ENCODE measurements at places on chromosomes 7 and 10.
A peak's percentile ranks its signal among the peaks of the same experiment; 100 is the strongest.

GRCh38 chr7:16223963-16224707 is 197.2 kb downstream of the CRPPA start:
- DNase-seq, result no peak

DNA sequence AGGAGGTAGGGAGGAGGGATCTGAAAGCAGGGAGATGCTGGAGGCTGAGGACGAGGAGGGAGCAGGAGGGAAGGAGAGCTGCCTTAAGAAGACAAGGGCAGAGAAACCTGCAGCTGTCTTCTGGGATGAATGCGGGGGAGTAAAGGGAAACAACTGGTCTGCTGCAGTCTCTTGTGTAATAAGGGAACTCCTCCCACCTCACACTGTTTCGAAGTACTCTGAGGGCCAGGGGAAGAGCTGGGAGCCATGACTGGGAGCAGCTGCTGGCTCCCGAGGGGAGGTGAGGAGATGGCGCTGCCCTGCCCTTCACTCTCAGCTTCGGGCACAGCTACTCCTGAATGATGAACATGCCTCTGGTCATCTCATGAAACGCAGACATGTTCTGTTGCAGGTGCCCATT is 65.1 kb downstream of the CLEC2L start:
- no peak for DNase-seq

DNA sequence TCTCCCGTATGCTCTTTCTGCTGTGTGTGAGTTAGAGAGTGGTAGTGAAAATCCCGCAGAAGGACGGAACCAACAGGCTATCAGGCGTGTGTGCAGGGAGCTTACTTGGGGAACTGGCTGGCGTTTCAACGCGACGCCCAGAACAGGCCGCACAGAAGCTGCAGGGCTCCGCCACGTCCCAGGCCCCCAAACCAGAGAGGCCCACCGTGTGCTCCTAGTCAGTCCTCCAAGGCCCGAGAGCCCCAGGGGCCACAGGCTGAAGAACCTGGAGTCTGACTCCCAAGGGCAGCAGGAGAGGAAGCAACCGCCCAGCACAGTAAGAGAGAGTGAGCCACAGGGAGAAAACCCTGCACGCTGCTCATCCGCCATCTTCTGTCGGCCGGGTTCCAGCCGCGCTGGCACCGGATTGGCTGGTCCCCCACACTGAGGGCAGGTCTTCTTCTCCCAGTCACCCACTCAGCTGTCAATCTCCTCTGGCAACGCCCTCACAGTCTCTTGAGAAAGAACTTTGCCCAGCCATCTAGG is 730.6 kb upstream of the VSTM2A start:
- peak; percentile 97 for DNase-seq

DNA sequence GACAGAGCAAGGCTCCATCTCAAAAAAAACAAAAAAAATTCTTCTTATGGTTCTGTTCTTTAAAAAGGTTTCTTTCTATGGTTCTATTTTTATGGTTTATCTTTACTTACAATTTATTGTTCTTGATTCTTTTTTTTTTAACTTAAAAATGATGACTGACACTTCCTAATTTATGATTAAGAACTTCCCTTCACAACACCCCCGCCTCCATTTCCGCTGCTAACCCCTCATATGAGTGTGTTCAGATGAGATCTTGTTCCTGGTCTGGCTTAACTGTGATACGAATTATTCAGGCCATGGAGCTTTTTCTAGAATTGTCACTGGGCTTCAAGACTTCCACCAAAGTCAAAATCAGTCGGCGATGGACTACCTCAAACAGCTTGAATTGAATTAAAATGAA is 33.9 kb downstream of the PTER start:
- DNase-seq, result no peak

DNA sequence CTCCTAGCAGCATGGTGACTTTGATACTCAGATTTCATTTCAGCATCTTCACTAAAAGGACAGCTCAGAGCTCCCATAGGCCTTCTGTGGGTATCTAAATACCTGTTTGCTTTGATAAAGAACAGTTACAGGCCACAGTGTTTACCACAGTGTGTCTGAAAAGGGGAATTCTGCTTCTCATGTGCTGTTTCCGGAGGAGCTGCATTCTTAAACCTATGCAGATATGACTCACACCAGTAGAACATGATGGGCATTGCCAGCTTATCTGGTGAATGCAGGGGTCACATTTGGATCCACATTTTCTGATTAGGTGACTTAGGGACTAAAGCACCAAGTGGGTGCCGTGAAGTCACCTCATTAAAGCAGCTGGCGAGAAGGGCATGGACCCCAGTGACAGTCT is 52.6 kb downstream of the TRRAP start:
- no peak for DNase-seq

DNA sequence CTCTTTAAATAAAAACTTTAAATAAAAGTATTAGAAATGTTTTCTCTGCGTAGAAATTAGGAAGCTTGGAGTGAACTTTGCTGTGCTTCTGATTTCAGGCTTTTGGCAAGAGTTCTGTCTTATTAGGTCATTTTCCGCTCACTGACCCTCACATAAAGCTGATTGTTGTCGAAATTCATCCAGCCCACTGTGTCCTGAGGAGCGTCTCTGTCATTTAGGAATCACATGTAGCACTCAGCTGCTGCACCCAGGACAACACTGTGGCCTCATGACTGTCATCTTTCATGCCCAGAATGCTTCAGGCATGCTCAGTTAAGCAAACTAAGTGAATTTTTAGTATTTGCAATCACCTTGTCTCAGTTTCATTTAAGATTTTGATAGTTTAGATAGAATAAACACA is 57.8 kb upstream of the MSRB2 start:
- no peak for DNase-seq

DNA sequence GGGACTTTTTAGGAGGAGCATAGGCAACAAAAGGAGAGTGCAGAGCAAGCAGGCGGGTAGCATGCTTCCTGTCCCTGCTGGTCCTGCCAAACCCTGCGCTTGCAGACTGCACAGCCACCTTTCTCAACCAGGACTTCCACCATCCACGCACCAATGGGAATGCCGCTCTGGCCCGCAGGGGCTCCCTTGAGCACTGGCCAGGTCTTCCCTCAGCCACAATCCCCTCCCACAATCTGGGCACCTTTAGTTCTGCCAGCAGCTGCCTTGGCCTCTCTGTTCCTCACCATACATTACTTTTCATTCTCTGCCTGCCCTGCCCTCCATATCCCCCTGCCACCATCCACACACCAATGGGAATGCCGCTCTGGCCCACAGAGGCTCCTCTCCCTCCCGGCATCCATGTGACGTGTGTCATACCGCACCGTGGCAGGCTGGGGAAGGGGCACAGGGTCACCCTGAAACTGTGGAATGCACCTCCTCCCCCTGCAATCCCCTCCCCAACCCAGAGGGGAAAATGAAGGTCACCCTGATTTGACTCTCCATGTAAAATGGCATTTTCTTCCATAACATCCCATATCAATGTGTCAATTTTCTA is 97.3 kb upstream of the MACROH2A2 start:
- DNase-seq, result no peak

DNA sequence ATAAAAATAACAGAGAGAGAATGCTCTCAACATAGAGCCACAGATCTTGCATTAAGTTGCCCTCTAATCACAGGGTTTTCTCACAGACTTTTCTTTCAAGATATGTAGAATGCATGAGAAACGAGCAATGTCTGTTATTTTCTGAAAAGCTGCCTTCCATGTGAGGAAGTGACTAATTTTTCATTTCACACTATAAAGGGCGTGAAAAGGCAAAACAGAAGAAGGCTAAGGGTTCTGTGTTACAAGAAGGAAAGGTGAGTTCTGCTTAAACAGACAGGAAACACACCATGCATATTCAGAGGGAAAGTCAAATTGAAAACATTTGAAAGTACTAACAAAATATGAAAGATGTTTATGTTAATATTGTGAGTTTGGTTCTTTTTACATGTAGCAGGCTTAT is 189.2 kb downstream of the SEMA3D start:
- DNase-seq, result no peak

DNA sequence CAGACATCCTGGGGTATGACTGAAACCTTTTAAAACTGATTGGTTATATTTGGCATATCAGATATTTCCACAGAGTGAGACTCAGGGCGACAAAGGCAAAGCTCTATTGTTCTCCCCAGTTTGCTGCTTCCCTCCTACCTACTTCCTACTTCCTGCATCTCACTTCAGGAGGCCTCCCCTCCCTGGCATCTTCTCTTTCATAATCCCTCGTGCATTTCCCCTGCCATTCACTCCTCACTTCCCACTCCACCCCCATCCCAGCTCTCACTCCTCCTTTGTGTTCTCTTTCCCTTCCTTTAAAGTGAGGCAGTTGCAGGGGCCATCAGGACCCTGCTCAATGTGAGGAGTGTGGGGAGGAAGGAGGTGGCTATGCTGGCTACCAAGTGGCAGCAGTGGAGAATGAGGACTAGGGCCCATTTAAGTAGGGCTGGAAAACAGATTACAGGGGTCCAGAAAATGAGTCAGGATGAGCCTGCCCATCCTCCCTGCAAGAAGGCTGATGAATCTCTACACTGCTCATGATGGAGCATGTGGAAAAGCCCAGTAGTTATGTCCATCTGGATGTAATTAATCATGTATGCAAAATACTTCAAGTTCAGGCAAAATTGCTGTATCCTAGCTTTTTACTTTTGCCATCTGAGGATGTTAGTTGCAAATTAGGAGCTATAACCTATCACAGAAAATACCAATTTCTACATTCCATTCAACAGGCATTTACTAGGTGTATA is 311.8 kb upstream of the IMMP2L start:
- DNase-seq, result no peak

DNA sequence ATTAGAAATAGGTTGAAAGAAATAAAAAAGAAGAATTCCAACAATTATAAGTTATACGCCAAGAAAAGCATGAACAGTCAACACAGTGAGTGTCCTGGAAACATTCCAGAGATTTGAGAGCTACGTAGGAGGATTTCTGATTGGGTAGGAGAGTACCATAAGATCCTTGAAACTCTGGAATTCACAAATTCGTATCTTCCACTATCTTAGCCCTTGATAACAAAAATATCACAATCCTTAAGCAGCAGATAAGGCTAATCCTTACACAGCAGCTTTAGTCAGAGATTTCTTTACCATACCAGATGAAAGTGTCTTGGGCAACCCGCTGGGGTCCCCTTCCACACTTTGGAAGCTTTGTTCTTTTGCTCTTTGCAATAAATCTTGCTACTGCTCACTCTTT is 8.2 kb downstream of the TPK1 start:
- no peak for DNase-seq

GRCh38 chr7:1851721-1852516 is 181.8 kb downstream of the ELFN1 start:
- DNase-seq, result peak; percentile 80

GRCh38 chr7:156100086-156100485 is 287.8 kb upstream of the SHH start:
- no peak for DNase-seq

GRCh38 chr7:30390736-30391636 is 87.6 kb downstream of the NOD1 start:
- DNase-seq, result no peak

GRCh38 chr7:2000153-2000687 is 232.5 kb downstream of the MAD1L1 start:
- no peak for DNase-seq

- DNase-seq, result no peak
Observed at GRCh38 chr7:8931906-8932646, 498.7 kb downstream of the NXPH1 start.

- no peak for DNase-seq
Observed at GRCh38 chr7:117004899-117005298, 51.6 kb downstream of the ST7 start.

- DNase-seq, result no peak
Observed at GRCh38 chr7:72244826-72245398, 167.2 kb downstream of the CALN1 start.

DNA sequence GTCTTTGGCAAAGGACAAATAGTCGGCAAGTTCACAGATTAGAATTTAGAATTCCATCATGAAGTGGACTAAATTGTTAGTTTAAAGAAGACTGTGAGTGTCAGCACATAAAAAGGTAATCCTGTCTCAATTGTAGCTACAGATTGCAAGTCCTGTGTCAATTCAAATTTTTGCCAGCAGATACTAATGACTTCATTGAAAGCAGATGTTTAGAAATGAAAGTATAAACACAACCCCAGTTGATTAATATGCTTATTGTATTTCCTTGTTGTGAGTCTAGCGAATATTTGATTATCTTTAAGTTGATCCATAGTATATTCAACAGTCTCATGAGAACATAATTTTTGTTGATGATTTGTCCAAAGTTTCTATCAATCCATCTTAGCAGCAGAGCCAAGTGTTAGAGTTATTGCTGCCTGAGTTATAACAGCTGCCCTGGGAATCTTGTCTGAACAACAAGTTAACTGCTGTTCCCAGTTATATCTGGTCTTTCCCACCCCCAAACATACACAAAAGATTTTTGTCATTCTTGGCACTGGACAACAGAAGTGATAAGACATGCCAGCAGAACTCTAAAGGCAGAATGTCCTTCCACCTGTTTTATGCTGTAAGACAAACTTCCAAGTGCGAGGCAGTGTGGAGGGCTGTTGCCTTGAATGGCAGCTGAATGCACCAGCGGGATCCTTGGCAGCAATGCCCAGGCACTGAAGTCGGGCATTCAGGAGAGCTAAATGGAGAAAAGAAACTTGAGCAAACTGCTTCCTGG is 21.3 kb upstream of the HERPUD2 start:
- DNase-seq, result no peak

- DNase-seq, result no peak
Observed at GRCh38 chr10:60358282-60358681, 31.4 kb downstream of the ANK3 start.

GRCh38 chr7:2203766-2204300 is 28.9 kb downstream of the MAD1L1 start:
- no peak for DNase-seq

- DNase-seq, result no peak
Observed at GRCh38 chr10:30352377-30352776, 3.3 kb upstream of the MTPAP start.

- no peak for DNase-seq
Observed at GRCh38 chr7:23963461-23964165, 253.6 kb downstream of the STK31 start.

Measured in NCI-H510A treated with DMSO at 0.1 percent for 48 hours (cell line).